ENCODE measurements at places on chromosomes 5 and 9. TPM values are rescaled to one million over a fixed set of nuclear protein-coding genes. Genes with fewer than 3 reads are reported as not detected.

- no peak for DNase-seq
- no peaks in the 10 kb centered on the region for H3K27me3 ChIP-seq
- no peaks in the 10 kb centered on the region for H3K36me3 ChIP-seq
- H3K4me1 ChIP-seq: no peaks in the 10 kb centered on the region
- peak overlapping the region; percentile 7 for H3K4me3 ChIP-seq
These were observed 91.6 kb downstream of the CARTPT start for GRCh38 chr5:71810471-71811195.

GRCh38 chr5:489689-490080 is 34.6 kb downstream of the SLC9A3 start:
- H3K4me3 ChIP-seq: no peak overlapping the region
- DNase-seq: no peak
- no peaks in the 10 kb centered on the region for H3K36me3 ChIP-seq

Gene GRIA1
- total RNA-seq: 0.33 TPM

Gene NUTM2G
- total RNA-seq: not detected

Gene TAF11L9
- not detected for total RNA-seq

Gene DBH
- not detected for total RNA-seq

Data from breast epithelium (tissue), 4 donors.